ENCODE measurements at places on chromosomes 2 and 18.

GRCh38 chr2:202491514-202491913 lies 115.4 kb downstream of the BMPR2 start:
- no peak for DNase-seq

DNA sequence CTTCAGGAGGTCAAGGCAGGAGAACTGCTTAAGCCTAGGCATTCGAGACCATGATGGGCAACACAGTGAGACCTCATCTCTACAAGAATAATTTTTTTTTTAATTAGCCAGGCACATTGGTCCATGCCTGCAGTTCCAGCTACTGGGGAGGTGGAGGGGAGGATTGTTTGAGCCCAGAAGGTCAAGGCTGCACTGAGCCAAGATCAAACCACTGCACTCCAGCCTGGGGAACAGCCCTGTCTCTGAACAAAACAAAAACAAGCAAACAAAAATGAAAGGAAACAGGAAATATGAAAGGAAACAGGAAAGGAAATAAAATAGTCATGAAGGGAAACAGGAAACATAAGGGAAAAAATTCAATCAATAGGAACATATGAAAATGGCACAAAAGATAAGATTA lies 64.7 kb upstream of the TMEM247 start:
- DNase-seq, result no peak

DNA sequence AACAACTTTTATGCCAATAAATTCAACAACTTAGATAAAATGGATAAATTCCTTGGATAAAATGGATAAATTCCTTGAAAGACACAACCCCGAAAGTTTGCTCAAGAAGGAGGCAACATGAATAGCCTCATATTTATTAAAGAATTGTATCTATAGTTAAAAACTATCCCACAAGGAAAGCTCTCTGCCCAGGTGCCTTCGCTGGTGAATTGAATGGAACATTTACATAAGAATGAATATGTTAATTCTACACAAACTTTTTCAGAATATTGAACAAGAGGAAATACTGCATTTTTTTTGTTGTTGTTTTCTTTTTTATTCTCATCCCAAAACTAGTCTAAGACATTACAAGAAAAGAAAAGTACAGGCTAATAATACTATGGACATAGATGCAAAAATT lies 805.3 kb upstream of the RAB6C start:
- no peak for DNase-seq

- DNase-seq, result no peak
These were observed 411.6 kb upstream of the MC4R start for GRCh38 chr18:60784161-60784560.

DNA sequence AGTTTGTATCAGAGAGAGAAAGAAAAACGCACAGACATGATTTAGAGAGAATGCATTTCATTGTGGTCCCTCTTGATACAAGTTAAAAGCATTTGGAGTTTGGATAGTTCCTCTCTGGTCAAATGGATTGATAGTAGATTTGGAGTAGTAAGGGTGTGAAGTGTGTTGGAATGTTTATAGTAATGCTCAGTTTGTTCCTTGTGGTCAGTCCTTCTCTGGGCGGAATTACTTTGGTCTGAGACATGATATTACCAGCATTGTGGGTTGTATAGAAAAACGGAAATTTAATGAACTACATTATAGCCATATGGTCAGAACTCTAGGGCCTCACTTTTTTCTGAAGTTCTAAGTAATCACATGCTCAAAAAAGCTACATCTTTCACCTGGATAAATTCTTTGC lies 178.9 kb downstream of the AGAP1 start:
- DNase-seq, result no peak

- no peak for DNase-seq
These were observed 58.4 kb upstream of the RTN4 start for GRCh38 chr2:55108456-55109160.
